ENCODE measurements at places on chromosomes 7 and 10.

GRCh38 chr7:139109188-139109982, at the start of gene ZC3HAV1:
TSS of gene ZC3HAV1 (minus strand) at chr7:139109720. CDS start at chr7:139109331, 389 bp downstream.
- DNase-seq = peak; percentile 81

DNA sequence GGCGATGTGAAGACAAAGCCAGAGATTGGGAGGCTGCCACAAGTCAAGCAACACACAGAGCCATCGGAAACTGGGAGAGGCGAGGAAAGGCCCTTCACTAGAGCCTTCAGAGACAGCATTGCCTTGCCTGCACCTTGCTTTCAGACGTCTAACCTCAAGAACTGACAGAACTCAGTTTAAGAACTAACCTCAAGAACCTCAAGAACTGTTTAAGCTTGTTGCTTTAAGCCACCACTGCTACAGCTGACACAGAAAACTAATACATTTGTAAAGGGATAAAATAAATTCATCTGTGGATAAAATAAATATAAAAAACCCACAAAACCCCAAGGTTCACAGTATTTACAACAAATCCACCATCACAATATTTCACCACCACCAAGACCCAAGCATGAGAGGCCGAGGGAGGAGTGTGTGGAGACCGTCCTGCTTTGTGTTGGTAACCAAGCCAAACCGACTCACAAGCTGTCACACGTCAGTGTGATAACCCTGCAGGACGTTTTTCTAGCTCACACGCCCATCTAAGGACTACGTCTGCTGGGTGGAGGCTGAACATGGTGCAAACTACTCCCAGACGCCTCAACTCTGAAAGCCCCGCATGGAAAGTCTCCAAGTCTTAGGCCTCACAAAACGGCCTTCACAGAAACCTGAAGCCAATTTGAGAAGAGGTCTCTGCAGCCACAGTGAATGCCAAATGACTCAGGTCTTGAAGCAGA, 116.8 kb downstream of the ABLIM1 start:
- DNase-seq = peak; percentile 78

- DNase-seq = no peak
Measured at GRCh38 chr10:49170632-49171325, 17.4 kb downstream of the TMEM273 start.

DNA sequence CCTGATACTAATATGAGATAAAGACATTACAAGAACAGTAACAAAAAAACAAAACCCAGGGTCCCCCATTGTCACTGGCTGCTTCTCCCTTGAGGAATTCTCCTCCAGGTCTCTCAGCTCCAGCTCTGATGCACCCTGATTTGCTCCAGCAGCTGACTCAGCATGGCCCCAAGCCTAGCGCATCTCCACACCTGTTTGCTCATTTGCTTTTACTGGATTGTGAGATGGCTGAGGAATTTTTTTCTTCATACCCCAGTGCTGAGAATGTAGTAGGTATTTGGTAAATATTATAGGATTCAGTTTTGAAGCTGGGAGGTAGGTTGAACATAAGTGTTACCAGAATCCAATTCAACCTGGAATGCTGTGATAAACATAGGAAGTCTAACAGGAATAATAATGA, 171.9 kb downstream of the PKD1L1 start:
- DNase-seq = no peak

GRCh38 chr10:1381339-1381738, 325.2 kb downstream of the WDR37 start:
- no peak for DNase-seq

- DNase-seq = no peak
Measured at GRCh38 chr10:8438603-8439002, 384.1 kb downstream of the GATA3 start.

DNA sequence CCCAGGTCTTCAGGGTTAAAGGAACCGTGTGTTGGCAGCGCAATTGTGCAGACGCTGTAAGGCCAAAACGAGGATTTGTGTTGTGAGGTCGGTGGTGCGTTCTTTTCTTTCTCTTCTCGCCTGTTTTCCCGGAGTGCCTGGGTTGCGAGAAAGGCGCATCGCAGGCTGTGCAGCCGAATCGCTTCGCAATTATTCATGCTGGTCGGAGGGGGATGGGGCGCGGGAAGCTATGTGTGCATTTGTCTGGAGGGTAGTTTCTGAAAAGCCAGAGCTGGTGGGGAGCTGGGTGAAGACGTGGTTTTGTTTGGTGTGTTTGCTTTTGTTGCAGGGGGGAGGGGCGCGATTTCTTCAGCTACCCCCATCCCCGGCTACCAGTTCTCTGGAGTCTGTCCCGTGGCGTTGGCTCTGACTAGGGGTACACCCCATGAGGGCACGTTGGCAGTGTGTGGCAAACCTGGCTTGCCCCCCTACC, 2.1 kb downstream of the MXI1 start:
- DNase-seq = peak; percentile 88

DNA sequence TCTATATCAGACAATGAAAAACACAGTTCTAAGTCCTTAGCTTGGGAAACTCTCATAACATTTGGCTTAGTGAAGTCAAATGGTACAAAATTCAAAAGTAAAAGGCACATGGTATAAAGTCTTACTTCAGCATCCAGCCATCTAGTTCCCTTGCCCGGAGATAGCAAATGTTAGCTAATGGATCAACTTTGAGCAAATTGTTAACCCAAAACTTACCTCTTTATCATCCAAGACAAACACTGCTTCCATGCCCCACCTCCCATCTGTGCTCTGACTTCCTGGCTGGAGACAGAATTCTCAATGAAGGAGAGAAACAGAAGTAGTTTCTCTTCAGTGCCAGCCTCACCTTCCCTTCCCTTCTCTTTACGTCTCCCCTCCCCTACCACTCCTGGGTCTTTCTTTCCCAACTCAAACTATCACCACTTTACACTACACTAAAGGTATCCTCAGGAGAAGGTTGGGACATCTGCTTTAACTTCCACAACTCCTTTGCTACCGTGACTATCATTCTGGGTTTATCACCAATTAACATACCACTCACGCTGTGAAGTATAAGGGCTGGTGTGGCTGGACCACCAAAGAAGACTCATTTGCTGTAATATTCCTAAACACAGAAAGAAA, 21.2 kb upstream of the ZNRF2 start:
- no peak for DNase-seq

- peak; percentile 14 for DNase-seq
Measured at GRCh38 chr7:22481726-22482125, 18.3 kb downstream of the STEAP1B start.

DNA sequence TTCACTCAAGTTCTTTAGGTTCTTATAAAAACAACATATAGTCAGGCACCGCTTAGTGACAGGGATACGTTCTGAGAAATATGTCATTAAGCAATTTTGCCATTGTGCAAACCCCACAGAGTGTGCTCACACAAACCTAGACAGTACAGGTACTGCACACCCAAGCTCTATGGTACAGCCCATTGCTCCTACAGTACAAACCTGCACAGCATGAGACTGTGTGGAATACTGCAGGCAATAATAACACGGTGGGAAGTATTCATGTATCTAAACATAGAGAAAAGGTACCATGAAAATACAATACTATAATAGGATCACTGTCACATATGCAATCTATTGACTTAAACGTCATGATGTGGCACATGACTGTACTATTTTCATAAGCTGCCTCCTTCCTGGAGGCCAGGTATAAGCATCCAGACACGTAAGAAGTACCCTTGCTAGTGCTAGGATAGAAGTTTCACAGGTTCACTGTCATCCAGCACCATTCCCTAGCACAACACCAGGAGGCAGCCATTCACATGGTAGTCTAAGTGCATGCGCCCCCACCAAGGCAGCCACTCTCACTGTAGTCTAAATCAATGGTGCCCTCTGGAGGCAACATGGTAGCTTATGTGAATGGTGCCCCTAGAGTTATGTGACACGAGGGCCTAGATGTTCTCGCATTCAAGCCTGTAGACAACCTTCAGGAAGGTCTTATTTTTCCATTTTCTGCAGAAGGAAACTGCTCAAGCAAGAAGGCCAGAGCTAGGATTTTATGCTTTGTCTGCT, 98.5 kb downstream of the ARHGAP22 start:
- DNase-seq = peak; percentile 48

DNA sequence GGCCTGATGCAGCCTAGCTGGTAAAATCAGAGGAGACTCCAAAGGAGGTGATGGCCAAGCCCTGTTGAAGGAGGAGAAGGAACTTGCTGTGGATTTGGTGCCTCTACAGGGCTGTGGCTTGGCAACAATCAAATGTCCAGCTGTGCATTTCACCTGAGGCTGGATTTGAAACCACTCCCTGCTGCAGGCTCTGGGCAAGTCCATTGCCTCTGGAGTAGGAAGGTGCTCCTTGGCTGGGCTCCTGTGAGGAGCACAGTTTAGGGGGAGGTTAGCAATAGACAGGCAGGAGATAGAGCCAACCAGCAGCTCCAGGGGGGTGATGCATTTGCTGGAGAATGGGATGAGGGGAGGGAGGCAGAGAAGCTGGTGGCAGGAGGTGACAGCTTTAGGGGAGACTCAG, 26.5 kb downstream of the CDH23 start:
- no peak for DNase-seq

DNA sequence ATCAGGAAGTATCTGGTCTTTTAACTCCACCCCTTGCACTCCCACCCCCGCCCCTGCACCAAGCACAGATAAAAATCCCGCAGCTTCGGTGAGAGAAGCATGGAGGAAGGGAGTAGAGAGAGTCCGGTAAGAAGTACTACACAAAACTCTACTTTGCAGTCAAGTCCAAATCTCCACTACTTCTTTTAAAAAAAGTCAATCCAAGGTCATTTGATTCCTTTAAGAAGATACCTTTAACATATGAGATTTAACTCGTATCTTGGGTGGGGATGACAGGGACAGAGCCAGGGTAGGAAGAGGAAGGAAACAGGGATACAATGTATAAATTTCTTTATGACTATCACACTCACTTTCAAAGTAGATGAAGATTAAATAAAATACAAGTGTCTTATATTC, 132.1 kb downstream of the NRBF2 start:
- peak; percentile 64 for DNase-seq

- no peak for DNase-seq
Measured at GRCh38 chr10:12606461-12606860, 257.1 kb downstream of the CAMK1D start.

Measured in fibroblast of skin of back (primary cell).